ENCODE measurements at places on chromosomes 7 and 10.

- DNase-seq = no peak
These were observed 47.7 kb upstream of the LYZL1 start for GRCh38 chr10:29240986-29241660.

GRCh38 chr10:102410429-102411073 is 8.0 kb downstream of the PSD start:
- DNase-seq = no peak

- DNase-seq = no peak
These were observed 2.3 kb upstream of the ZC3HAV1 start for GRCh38 chr7:139111811-139112301.

GRCh38 chr7:148711191-148712102 is 12.7 kb downstream of the CUL1 start:
- DNase-seq = no peak

DNA sequence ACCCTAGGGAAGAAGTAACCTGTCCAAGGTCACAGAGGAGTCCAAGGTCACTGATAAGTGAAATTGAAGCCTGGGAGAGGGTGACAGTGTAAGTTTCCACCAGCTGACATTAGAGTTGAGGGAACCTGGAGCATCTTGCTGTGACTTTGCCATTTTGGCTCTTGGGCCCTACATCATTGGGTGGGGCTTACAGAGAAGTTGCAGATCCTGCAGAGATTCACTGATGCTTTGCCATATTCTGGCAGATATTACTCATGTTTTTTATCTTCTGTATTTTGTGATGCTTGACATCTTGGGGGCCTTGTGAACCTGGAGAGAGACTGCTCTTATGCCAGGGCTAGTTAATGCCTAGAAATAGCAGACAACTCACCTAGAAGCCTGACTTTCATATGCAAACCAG is 36.5 kb downstream of the SMKR1 start:
- no peak for DNase-seq

- DNase-seq = no peak
These were observed 288.1 kb downstream of the PARD3 start for GRCh38 chr10:34526758-34527730.

DNA sequence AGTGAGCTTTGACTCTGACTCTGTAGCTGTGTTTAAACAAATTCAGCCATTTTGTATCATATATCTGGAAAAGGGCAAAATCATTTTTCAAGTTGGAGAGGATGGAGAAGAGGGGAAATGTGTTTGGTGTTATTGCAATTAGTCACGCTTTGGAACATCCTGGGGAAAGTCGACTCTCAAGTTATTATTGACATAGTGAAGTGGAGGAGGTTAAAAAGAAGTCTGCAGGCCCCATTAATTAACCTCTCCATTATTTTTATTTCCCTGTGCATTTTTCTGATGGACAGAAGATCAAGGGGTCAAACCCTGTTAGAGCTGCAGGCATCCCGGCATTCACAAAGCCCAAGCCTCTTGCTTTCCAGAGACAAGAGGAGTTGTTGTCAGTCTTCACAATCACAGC is 132.6 kb downstream of the TEX36 start:
- DNase-seq = no peak

GRCh38 chr10:86139066-86139657 is 227.4 kb downstream of the GRID1 start:
- no peak for DNase-seq

DNA sequence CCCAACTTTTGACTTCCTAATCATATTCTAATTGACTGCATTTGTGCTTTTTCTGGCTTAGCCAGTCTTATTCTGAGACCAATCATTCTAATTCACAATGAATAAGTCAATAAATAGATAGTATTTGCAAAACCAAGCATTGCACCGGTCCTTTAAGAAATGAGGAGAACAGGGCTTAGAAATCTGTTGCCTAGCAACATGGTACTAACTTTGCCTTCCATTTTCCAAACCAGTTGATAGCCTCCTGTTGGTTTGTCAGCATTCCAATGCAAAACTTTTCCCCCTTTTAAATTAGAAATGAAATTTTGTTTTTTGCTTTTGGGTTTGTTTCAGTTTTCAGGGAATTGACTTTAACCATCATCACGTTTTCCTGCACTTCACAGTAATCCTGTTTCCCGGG is 603.5 kb upstream of the NRP1 start:
- DNase-seq = no peak

GRCh38 chr10:72328829-72329204 is 25.9 kb downstream of the DNAJB12 start:
- no peak for DNase-seq

DNA sequence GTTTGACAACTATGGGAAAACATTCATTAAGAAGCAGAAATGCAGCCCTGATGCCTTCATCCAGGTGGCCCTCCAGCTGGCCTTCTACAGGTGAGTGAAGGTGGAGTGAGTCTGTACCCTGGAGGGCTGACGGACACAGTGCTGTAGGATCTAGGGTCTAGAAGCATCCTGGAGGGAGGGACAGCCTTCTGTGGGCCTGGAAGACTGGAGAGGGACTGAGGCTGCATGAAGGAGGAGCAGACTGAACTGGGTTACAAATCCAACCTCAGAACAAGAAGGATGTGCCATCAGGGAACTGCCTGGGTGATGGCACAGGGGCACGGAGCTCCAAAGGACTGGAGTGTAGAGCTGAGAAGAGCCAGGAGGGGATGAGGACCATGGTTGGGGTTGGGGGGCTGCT is 27.5 kb upstream of the C10orf53 start:
- no peak for DNase-seq

- DNase-seq = no peak
These were observed 326.5 kb downstream of the WDR37 start for GRCh38 chr10:1382711-1383110.

GRCh38 chr7:79912213-79912633 is 222.4 kb upstream of the GNAI1 start:
- no peak for DNase-seq

- peak; percentile 60 for DNase-seq
These were observed 106.0 kb downstream of the CUBN start for GRCh38 chr10:17023386-17024298.

GRCh38 chr7:12861070-12861469 is 173.6 kb downstream of the ARL4A start:
- DNase-seq = no peak

DNA sequence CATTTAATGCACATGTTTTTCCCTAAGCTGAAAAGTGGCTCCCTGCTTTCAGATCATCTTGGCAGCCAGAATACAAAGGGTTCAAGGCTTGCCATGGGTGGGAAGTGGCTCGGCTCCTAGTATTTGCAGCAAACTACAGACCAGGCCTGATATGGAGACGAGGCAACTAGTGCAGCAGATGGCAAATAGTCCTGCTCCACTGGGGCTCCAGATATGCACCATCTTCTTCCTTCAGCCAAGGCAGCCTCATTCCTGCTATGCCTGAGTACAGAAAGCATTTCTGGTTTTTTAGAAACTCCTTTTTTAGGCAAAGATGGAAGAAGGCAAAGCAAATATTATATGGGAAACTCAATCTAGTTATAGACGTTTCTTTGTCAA is 23.9 kb downstream of the LRRC4 start:
- DNase-seq = no peak

DNA sequence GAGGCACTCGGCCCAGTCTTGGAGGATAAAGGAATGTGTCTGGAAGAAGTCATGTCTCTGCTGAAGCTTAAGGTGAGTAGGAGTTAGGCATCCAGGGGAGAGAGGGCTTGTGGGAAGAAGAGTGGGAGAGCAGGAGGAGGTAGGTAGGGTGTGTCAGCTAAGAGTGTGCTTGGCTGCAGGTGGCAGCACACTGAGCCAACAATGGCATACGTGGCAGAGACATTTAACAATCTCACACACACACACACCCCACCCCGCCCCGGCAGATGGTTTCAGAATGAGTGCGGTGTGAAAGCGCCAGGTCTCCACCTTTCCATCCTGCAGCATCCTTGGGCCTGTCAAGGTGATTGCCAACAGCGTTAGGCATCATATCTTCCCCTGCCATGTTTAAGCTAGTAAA is 11.2 kb upstream of the ARPC1A start:
- DNase-seq = no peak

DNA sequence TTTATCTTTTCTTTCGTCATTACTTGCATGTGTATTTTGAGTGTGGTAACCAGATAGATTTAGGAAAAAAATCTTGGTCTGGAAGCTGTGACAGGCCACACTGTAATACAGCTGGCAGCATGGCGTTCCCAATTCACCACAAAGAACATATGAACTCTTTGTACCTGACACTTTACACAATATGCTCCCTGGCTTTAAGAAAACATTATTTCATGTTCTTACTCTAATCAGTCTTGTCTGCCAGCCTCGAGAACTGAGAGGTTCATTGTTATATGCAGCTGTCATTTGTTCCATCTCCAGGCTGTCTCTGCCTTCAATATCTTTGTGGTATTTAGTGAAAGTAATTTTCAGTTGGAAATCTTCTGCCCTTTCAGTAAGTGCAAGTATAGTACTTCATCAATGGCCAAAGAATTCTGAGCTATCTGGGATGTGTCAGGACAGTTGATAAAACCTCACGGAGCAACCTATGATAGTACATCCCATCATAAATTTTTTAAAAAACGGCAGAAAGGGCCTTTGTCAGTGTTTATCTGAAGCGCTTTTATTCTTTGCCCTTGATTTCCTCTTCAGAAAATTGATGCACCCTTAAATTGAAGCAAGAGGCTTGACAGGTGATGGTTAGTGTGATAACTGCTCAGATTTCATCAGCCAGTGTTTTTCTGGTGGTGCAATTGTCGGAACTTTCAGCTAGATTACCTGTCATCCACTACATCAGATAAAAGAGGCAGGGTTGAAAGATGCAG is 146.3 kb upstream of the SP8 start:
- no peak for DNase-seq

DNA sequence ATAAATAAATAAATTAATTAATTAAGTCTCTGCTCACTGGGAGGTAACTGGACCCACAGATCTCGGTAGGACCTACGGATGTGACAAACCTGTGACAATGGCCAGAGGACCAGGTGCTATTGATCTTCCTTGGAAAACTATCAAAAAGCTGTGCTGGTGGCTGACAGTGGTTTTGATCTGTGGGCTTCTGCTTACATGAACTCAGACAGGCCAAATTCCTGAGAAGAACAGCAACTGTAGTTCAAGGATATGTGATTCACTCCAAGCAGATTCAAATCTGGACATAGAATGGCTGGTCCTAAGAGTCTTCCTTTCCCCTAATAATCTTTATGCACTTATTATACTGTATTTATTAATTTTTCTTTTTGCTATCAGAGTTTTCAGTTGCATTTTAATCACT is 80.0 kb downstream of the ATXN7L1 start:
- DNase-seq = no peak

DNA sequence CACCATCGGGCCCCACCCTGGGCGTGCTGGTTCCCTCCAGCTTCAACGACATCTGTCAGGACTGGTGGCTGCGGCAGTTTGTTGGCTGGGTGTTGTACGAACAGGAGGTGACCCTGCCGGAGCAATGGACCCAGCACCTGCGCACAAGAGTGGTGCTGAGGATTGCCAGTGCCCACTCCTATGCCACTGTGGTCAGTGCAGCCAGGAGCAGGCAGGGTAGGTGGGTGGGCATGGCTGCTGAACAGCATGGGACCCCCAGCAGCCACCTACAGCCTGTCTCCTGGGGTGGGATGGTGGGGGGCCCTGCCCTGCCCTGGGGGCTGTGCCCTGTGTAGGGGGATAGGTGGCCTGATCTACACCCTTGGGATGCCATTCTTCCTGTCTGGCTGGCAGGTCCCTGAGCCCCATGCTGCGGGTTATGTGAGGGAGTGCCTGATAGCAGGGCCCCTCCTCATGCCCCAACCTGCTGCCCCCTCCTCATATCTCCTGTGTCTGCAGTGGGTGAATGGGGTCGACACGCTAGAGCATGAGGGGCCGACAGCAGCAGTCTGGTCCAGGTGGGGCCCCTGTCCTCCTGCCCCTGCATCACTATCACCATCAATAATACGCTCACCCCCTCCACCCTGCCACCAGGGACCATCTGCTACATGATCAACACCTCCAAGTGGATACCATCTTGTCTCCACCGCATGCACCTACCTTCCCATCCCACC is 56.9 kb downstream of the ZNF727 start:
- no peak for DNase-seq

DNA sequence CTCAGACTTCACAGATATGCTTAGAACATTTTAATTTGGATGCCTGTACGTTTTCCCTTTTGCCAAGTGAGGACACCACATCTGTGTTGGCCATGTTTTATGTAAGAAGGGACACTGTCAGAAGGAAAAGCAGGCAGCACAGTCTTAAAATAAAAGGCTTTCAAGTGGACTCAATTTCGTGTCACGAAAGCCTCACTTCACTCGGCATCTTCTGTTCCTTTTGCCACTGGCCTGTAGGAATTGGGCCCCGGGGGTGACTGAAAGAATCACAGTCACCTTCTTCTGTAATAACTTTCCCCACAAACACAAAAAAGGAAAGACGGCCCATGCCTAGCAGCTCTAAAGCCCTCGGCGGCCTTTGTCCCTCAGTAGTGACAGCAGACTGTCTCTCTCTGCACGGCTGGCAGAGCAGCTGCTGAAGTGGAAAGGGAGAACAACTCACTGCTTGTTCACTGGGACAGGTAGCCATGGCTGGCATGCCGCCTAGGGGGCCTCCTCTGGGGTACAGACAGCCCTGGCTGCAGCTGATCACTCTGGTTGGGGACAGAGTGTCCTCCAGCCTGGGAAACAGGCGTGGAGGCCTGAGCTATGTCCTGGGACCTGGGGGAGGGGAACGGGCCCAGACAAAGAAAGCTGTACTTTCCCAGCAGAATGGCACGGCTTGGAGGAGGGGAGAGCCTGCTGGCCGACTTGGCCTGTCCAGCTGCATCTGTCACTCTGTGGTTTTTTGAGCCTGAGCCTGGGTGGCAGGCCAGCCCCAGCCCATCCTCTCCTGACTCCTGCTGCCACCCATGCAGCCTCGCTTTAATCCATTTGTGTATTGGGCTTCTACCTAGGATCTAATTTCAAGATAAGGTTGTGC is 4.4 kb downstream of the RASSF4 start:
- no peak for DNase-seq

GRCh38 chr10:11450427-11450826 is 161.0 kb downstream of the USP6NL start:
- DNase-seq = no peak

GRCh38 chr10:71603150-71603549 is 116.4 kb downstream of the C10orf105 start:
- DNase-seq = no peak

GRCh38 chr7:129680400-129680799 is 68.9 kb downstream of the NRF1 start:
- no peak for DNase-seq

DNA sequence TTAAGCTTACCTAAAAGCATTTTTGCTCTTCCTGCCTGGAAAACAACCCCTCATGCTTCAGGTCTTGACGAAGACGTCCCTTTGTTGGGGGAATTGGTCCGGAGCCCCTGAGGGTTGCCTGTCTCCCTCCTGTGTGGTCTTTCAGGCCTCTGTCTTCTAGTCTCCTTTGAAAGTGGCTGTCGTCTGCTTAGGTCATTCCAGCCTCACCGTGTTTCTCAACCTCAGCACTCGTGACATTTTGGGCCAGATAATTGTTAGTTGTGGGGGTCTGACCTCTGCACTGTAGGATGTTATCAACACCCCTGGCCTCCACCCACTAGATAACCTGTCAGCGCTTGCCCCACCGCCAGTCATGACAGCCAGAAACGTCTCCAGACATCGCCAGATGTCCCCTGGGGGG is 219.1 kb downstream of the TCF7L2 start:
- no peak for DNase-seq

GRCh38 chr7:7519056-7519455 is 16.6 kb downstream of the COL28A1 start:
- DNase-seq = no peak

GRCh38 chr7:152756116-152756515 is 3.4 kb upstream of the ACTR3B start:
- no peak for DNase-seq

GRCh38 chr10:49328401-49329145 is 29.6 kb downstream of the C10orf71 start:
- no peak for DNase-seq

GRCh38 chr7:10930551-10930950 is 43.1 kb upstream of the PHF14 start:
- no peak for DNase-seq

All from stimulated activated CD8-positive, alpha-beta memory T cell treated with anti-CD3 and anti-CD28 coated beads, Interleukin-2, amount 100 ng/mL, for 1 hour (primary cell).